ENCODE measurements at places on chromosomes 7 and 10.

GRCh38 chr7:115779561-115779960 is 251.0 kb downstream of the TFEC start:
- no peak for DNase-seq

DNA sequence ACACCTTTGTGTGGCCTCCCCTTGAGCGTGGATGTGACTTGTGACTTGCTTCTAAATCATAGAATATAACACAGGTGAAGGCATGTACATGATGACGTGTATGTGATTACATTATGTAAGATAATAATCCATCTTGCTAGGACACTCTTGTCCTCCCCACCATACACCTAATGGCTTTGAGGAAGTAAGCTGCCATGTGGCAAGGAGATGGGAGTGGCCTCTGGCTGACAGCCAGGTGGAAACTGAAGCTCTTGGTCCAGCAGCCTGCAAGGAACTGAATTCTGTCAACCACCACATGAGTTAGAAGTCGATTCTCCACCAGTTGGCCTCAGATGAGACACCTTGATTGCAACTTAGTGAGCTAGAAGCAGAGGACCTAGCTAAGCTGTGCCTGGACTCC is 67.4 kb upstream of the ELN start:
- DNase-seq = no peak

DNA sequence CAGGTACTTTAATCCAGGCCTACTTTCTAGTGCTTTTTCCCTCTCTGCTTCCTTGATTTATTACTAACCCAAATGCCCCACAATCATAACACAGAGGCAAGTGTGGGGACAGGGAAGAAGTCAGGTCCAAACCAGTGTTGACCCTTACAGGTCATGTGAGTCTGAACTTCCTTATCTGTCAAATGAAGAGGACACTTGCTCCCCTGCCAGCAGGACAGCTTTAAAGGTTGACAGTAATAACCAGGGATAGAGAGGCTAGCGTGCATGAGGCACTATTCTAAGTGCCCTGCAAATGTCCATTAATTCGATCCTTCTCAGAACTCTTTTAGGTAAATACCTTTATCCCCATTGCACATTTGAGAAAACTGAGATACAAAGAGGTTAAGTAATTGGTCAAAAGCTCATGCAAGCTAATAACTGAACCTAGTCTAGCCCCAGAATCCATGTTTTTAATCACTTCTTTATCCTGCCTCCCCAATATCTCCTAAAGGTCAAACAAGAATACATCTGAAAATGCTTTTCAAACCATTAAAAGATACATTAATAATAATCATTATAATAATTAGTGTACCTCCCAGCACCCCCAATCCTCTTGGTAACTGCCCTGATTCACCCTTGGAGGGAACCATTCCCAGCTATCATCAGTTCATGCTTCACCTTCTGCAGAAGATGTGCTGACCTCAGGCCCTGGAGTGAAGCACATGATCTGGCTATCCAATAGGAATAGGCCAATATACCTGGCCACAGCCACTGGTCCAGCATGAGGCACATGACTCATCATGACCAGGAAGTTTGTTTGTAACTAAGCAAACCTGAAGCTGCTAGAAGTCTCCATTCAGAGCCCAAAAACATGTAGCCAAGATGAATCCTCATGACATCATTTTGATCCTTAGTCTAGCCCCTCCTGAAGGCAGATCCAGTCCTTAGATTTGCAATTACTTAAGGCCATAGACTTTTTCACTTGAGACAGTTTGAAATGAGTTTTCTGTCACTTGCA is 40.7 kb downstream of the SGMS1 start:
- no peak for DNase-seq

- DNase-seq = no peak
Observed at GRCh38 chr10:93514521-93514920, 18.1 kb downstream of the CEP55 start.
